ENCODE measurements at places on chromosomes 3 and 15.

- DNase-seq, result no peak
Measured at GRCh38 chr3:117565777-117566176, 856.2 kb downstream of the TUSC7 start.

GRCh38 chr15:40846841-40847222, 3.0 kb downstream of the SPINT1 start:
- peak; percentile 29 for DNase-seq

DNA sequence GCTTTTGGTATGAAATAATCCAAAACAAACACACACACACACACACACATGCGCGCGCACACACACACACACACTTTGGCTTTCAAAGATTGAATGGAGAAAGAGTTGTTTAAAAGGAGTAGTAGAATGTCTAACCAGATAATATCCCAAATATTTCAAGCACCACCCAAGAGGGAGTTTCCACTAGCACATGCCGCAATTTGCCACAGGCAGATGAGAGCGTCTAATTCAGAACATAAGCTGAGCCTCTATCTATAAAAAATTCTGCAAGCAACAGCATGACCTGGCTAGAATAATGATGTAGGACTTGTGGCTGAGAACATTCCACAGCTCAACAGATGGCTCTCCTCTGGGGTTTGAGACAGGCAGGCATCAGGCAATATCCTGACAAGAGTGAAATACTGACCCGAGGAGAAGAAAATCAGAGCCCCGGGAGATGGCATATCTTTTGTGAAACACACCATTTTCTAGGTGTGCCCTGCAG, 302.5 kb upstream of the GADL1 start:
- DNase-seq, result peak; percentile 82

DNA sequence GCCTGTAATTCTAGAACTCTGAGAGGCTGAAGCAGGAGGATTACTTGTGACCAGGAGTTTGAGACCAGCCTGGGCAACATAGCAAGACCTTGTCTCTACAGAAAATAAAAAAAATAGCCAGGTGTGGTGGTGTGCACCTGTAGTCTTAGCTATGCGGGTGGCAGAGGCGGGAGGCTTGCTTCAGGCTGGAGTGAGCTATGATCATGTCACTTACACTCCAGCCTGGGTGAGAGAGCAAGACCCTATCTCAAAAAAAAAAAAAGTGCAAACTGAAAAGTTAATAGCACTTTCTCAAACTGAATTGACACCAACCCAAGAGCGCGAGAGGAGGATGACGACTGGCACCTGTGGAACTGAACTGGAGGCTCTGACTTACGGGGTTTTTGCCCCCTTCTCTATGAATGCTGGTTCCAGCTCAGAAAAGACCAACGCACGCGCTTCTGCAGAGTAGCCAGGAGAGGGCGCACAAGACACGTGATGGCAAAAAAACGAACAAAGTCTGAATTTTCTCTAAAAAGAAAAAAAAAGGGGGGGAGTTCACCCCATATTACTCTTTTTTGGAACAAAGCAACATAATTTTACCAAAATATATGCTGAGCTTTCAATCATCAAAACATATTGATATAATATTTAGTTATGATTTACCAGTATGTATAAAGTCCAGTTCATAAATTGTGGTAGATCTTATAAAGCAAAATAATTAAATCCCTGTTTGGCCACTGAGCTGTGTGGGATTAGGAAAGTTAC, 23.7 kb downstream of the CFAP92 start:
- DNase-seq, result peak; percentile 61

DNA sequence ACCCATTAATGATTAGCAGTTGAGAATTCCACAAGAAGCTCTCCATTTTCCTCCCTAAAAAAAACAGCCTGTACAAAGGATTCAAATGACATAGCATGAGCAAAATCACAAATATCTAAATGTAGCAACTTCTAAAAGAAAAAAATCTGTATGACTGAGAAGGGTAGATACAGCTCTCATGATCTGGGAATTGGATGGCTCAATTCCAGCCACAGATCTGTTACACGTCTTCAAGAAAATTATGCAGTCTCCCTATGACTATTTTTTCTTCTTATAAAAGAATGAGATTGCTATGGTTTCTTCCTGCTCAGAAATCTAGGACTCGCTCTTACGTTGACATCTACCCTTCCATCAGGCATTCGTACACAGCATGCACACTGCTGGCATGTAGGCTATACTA, 71.5 kb downstream of the PLCH1 start:
- DNase-seq, result no peak

- DNase-seq, result no peak
Measured at GRCh38 chr3:514192-514591, 317.6 kb downstream of the CHL1 start.

DNA sequence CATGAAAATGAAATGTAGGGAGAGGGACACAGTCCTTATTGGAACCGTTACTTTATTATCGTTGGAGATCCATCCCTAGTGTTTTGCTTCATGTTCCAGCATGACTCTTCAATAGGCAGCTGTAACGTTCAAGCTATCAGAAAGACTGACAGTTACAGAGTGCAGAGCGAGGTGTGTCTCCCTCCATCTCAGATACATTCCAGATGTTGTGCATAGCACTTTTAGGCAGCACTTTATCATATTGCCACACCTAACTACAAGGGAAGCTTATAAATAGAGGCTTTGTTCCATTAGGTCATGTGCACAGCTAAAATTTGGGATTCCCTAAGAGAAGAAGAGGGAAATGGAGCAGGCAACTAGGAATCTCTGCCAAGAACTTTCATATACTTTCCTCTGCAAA, 1009.6 kb downstream of the ROBO2 start:
- DNase-seq, result no peak

GRCh38 chr3:11120091-11120805, 34.0 kb upstream of the HRH1 start:
- peak; percentile 85 for DNase-seq

DNA sequence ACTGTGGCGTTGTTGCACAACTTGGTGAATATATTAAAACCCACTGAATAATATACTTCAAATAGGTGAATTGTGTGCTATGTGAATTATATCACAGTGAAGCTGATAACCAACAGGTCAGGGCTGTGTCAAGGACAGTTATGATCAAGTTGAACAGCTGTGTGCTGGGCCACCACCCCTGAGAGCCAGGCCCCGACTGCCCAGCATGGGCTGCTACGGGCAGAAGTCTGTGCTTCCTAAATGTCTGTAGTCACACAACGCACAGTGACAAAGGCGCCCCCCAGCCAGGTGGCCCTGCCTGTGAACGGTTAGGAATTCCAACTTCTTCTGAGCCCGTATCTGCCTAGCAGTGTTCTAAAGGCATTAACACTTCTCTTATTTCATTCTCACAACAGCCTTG, 32.8 kb downstream of the TKT start:
- no peak for DNase-seq

- no peak for DNase-seq
Measured at GRCh38 chr15:49692514-49693090, 71.8 kb downstream of the DTWD1 start.

DNA sequence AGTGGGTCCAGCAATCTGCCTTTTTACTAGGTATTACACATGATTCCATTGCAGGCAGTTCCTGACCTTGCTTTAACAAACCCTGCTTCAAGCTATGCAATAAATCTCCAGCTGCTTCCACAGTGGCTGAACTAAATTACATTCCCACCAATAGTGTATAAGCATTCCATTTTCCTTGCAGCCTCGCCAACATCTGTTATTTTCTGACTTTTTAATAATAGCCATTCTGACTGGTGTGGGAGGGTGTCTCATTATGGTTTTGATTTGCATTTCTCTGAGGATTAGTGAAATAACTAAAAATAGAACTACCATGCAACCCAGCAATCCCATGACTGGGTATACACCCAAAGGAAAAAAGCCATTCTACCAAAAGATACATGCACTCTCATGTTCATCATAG, 36.4 kb upstream of the DNAJC13 start:
- no peak for DNase-seq

DNA sequence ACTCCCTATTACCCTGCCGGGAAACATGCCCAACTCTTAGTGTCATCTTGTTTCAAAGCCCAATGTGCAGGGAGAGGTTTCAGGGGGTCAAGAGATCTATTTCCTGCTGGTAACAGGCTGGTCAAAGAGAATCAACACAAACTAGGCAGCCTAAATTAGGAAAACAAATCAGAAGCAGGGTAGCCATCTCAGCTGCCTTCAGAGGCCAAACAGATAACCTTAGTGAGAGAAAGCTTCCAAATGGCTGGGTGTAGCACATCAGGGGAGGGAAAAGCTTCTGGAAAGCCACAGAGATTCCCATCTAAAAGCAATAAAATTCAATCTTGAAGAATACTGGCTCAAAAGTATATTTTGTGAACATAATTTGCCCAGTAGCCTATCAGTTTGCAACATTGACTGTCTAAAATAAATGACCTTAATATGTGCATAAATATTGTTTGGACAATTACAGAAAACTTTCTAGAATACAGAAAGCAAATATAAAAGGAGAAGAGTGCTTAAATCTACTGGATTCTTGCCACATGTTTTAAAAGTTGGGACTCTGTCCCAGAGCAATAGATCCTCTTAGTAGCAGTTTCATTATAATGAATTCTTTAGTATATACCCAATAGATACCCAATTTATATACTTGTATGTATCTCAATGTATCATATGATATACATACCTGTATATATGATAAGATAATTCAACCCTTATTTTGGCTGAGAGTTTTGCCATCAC, 371.9 kb upstream of the RARB start:
- no peak for DNase-seq

DNA sequence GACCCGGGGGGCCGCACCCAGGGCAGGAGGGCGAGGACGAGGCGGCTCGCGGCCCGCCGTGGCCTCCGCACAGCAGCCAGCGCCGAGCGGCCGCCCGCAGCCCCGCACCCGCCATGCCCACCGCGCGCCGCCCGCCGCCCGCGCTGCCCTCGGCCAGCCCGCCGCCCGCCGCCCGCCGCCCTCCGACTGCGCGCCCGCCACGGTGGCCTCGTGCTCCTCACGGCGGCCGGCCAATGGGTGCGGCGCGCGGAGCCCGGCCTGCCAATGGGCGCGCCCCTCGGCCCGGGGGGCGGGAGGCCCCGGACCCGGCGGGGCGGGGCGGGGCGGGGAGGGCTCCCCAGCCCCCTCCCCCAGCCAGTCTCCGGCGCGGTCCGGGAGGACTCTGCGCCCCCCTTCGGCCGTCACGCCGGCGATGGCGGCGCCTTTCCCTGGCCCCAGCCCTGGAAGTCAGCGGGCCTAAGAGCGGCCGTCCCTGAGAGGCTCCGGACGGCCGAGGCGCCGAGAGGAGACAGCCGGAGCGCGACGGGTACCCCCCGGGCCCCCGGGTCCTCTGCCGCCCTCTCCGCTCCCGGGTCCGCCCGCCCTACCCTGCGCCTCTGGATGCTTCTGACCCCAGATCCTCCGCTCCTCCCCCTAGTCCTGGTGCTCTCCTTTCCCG, at the start of gene NT5DC2:
TSS of gene NT5DC2 (minus strand) at position 235 of the 658 bp plus-strand sequence. CDS start at position 115, 120 bp downstream.
- peak; percentile 89 for DNase-seq

- no peak for DNase-seq
Measured at GRCh38 chr15:72340366-72340765, 20.4 kb upstream of the CELF6 start.

DNA sequence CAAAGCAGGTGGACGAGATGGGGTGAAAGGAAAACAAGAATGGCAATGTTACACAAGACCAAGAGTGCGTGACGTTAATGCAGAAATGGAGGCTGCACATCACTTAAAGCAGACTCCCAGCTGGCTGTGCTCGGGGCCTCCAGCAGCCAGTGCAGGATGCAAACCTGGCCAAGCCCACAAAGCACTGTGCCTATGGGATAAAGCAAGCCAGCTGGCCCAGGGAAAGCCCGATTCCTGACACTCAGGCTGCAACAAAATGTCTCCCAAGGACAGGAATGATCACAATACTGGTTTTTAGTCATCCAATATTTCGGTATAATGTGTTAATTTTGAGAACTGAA, 86.2 kb downstream of the SEC22A start:
- no peak for DNase-seq

GRCh38 chr15:90529371-90530249, at the start of gene CRTC3:
CRTC3 (plus strand) TSS chr15:90529923; CDS start chr15:90530072, 149 bp downstream.
- peak; percentile 67 for DNase-seq

- no peak for DNase-seq
Measured at GRCh38 chr3:109863701-109864100, 526.4 kb upstream of the DPPA4 start.

- no peak for DNase-seq
Measured at GRCh38 chr15:83012076-83012426, 612 bp upstream of the C15orf40 start.

GRCh38 chr3:172892158-172892557, 141.6 kb downstream of the ECT2 start:
- DNase-seq, result no peak

- no peak for DNase-seq
Measured at GRCh38 chr3:183731611-183732010, 34.0 kb downstream of the YEATS2 start.

- DNase-seq, result no peak
Measured at GRCh38 chr3:149018247-149018646, 26.9 kb downstream of the GYG1 start.

- DNase-seq, result no peak
Measured at GRCh38 chr3:42134867-42135464, 43.8 kb downstream of the TRAK1 start.

GRCh38 chr3:30443756-30444673, 162.4 kb upstream of the TGFBR2 start:
- DNase-seq, result no peak

GRCh38 chr3:9301091-9301490, 51.6 kb upstream of the SRGAP3 start:
- no peak for DNase-seq

- no peak for DNase-seq
Measured at GRCh38 chr3:33704891-33705290, 13.2 kb downstream of the CLASP2 start.

- no peak for DNase-seq
Measured at GRCh38 chr15:94370206-94370935, 139.0 kb downstream of the MCTP2 start.

DNA sequence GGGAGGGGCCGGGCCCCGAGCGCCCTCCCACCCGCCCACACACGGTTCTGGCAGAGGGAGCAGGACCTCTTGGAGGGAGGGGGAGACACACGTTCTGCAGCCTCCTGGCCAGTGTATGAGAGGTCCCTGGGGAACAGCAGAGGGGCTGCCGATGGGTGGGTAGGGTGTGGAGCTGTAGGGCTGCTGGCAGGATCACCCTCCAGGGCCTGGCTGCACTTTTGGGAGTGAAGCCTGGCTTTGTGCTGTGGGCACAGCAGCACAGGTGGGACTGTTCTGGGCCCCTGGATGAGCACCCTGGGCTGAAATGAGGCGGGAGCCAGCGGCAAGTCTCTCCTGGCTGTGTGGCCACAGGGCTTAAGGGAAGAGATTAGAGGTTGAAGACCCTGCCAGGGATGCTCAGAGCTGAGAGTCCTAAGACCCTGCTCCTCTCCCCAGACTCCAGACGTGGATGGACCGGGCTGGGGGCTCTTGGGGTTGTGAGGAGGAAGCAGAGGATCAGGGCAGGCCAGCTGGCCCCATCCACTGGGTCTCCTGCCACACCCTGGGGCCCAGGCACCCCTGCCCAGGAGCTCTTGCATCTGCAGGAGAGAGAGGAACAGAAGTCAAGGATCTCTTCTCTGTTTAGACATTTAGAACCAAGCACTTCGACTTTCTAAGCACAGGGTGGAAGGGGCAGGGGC, 45.2 kb downstream of the RGMA start:
- peak; percentile 34 for DNase-seq
